KG1 (cell line): ENCODE measurements at places on chromosomes 11 and 22.

GRCh38 chr11:130908770-130909625, 7.3 kb downstream of the SNX19 start:
- no peak for DNase-seq

- DNase-seq, result no peak
These were observed 44.1 kb downstream of the PAX6 start for GRCh38 chr11:31767066-31767465.

GRCh38 chr22:26235792-26236487, 66.7 kb downstream of the SEZ6L start:
- no peak for DNase-seq

DNA sequence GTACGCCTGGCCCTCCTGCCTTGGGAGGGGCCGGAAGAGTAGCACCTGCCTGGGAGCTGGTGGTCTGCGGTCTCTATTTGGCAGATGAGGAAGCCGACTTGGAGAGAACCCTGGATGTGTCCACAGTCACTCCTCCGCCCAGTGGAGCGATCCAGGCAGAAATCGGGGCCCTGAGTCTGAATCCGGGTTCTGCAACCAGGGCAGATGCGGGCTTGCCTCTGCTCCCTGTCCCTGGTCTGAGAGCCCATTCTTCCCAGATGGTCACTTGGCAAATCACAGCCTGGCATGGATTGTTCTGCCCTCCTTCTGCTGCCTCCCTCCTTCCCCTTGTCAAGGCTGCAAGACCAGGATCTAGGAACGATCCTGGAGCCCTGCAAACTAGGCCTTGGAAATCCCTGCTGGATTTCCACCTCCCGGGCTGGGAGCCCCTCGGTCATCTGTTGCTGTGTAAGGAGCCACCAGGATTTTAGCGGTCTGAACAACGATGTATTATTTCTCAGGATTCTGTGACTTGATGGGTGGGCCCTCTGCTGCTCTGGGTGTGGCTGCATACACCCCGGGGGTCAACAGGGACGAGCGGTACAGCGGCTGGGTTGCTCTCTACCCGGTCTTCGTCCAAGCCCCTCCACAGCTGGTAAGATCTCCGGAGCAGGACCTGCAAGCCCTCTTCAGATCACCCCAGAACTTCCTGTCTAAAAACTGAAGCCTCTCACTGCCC, 2.0 kb upstream of the ASCL2 start:
- DNase-seq, result no peak

DNA sequence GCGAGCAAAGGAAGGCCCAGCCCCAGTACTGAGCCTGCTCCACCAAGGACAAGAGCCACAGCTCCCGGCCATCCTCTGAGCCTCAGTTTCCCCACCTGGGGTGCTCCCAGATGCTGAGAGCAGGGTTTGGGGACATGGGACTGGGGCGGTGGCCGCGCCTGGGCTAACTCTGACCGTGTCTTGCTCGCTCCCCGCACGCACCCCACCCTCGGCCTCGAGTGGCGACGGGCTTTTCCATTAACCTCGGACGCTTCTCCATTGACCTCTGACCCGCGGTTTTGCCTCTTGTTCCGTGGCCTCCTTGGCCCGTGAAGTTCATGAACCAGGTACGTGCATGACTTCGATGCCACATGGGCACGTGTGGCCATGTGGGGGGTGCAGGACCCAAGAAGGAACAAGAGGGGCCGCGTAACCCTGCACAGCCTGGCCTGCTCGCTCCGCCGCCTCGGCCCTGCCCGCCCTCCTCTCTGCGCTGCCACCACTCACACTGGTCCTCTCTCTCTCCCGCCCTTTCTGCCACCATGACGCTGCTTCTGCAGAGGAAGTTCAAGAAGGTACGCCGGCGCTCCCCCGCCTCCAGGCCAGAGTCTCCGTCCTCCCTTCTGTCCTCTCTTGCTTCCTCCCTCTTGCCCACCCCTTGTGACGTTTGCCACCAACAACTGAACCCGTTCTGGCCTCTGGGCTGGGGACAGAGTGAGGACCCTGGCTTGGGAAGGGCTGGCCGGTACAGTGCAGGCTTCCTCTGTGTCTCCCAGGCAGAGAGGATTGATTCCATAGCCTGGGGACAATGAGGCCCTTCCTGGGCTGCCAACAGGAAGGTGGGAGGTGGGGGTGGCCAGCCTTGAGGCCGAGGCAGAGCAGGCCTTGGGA, 6.9 kb downstream of the TNNT3 start:
- DNase-seq, result no peak

DNA sequence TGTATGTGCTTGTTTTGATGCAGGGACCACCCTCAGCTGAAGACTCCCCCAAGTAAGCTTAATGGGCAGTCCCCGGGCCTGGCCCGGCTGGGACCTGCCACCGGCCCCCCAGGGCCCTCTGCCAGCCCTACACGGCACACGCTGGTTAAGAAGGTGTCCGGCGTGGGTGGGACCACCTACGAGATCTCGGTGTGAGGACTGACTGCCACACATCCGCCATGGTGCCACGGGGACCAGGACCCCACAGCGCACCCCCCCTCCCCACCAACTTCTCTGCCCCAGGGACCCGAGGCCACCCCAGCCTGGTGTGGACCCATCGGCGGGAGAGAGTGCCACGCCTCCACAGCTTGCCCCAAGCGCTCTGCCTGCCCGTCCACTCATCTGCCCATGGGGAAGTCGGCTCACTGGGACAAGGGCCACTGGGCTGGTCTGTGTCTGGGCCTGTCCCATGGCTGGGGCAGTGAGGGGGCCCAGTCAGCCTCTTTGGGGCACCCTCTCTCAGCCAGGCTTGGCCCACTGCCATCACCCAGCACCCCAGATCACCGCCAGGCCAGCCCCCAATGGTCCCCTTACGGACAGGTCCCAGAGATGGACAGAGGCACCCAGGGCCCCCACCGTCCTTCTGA, 5.5 kb downstream of the CCDC188 start:
- DNase-seq, result no peak

- no peak for DNase-seq
These were observed 134.6 kb upstream of the TRPC6 start for GRCh38 chr11:101718402-101718801.

- DNase-seq, result peak; percentile 84
These were observed 111.2 kb upstream of the THY1 start for GRCh38 chr11:119533921-119534736.

- no peak for DNase-seq
These were observed 316.7 kb downstream of the DLG2 start for GRCh38 chr11:85310479-85310878.

DNA sequence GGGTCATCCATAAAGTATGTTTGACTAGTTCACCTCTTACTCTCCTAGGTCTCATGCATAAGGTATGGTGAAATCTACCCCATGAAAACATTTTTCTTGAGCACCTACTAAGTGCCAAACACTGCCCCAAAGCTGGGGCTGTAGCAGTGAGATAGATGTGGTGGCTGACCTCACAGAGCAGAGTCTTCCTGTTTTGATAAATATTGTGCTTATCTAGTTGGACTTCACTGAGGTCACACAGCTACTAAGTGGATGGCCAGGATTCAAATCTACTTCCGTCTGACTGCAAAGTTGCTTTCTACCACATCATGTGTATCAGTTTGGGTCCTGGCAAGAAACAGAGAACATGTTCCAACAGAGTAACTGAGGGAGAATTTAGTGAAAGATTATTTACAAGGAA, 6.4 kb upstream of the HTATIP2 start:
- DNase-seq, result no peak

- peak; percentile 34 for DNase-seq
These were observed 17.8 kb upstream of the WNT7B start for GRCh38 chr22:45994491-45995404.

GRCh38 chr11:121586750-121587149, 134.0 kb upstream of the SORL1-AS1 start:
- no peak for DNase-seq

DNA sequence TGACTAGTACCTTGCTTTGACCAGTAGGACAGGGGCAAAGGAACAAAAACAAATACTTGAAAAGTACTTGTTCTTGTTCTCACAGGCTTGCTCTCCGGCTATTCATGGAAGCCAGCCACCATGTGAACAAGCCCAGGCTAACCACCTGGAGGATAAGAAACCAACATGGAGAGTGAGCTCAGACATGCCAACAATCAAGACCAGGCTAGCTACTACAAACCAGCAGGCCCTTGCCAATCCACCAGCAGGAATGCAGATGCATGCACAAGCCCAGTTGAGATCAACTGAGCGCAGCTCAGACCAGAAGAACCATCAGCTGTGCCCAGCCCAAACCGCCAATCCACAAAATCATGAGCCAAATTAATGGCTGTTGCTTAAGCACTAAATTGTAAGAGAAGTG, 180.1 kb upstream of the ISX start:
- DNase-seq, result no peak

- DNase-seq, result no peak
These were observed 12.0 kb downstream of the STIM1 start for GRCh38 chr11:3867209-3868091.

DNA sequence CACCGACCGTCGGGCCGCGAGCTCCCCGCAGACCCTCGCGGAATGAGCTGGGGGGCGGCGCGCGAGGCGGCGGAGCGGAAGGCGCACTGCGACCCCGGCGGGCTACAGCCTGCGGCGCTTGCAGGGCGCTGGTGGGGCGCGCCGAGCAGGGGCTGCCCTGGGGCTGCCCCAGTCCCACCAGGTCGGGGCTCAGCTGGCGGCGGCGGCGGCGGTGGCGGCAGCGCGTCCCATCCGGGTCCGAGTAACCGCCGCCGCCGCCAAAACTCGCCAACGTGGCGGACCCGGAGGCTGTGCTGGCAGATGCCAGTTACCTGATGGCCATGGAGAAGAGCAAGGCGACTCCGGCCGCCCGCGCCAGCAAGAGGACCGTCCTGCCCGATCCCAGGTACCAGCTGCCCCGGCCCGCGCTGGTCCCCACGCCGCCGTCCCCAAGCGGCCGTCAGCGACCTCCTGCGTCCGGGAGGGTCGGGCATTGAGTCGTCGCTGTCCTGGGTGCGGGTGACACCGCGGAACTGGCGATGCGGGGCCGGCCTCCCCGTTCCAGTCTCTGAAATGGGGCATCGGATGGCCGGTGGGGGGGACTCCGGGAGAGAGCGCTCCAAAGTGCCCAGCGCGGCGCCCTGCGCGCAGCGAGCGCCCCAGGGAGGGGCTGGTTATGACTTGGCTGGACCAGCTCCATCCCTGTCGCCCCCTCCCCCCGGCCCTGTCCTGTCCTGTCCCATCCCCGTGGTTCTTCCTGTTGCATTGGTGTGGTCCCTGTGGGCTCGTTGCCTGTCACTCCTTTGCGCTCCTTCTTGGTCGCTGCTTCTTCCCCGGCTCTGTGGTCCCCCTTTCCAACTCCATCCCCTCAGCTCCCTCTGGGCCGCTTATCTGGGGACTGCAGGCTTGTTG, 63.5 kb downstream of the CRYBB2 start:
- DNase-seq, result no peak

GRCh38 chr11:101466352-101466751, 117.5 kb downstream of the TRPC6 start:
- no peak for DNase-seq

DNA sequence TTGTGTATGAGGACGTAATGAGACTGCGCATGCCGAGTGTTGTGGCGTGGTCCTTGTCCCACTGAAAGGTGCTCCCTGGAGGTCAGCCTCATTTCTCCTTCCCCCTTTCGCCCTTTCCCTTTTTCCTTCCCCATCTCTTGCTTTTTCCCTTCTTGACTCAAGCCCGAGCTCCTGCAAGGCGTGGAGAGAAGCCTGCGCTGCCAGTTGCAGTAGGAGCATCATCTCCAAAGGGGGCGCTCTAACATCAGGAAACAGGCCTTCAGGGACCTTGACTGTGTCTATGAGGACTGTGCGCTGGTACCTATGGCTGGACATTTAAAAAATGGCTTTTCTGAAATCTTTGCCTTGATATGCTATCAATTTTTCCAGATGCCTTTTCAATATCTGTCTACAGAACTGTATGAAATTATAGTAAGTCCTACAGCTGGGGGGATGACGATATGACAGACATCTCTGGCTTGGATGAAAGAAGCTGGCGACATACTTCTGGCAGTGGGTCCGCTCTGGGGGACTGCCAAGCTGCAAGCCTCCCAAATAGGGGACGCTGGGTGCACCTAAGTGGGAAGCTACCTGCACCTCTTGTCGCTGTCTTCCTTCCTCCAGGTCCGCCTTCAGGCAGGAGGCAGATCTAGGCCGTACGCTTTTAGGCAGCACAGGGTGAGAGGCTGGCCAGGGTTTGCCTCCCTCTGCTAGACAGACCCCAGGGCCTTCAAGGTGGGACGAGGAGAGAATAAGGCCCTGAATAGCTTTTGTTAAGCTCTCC, 96.5 kb downstream of the NXPE2 start:
- DNase-seq, result no peak

DNA sequence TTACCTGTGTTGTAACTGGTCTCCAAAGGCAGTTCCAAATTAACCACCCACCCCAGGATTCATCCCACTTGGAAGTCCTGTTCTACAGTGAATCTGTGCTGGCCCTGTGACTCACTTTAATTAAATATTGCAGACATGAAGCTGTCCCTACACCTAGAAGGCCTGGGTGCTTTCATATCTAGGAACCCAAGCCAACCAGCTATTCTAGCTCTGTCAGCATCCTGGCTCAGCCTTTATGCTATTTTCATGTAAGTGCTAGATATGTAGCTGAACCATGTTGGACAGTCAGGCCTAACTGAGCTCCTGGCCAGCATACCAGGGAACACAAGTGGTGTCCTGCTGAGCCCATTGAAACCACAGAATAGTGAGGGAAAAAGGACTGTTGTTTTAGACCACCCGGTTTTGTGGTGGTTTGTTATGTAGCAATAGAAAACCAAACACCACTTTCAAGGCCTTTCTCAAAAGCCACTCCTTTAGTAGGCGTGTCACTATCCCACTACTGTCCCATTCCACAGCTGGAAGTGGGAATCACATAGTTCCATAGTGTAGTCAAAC, 30.3 kb downstream of the CNTF start:
- DNase-seq, result no peak

- DNase-seq, result no peak
These were observed 45.1 kb upstream of the TSPAN18 start for GRCh38 chr11:44681698-44682097.

GRCh38 chr11:36243641-36244040, 45.6 kb downstream of the COMMD9 start:
- no peak for DNase-seq

DNA sequence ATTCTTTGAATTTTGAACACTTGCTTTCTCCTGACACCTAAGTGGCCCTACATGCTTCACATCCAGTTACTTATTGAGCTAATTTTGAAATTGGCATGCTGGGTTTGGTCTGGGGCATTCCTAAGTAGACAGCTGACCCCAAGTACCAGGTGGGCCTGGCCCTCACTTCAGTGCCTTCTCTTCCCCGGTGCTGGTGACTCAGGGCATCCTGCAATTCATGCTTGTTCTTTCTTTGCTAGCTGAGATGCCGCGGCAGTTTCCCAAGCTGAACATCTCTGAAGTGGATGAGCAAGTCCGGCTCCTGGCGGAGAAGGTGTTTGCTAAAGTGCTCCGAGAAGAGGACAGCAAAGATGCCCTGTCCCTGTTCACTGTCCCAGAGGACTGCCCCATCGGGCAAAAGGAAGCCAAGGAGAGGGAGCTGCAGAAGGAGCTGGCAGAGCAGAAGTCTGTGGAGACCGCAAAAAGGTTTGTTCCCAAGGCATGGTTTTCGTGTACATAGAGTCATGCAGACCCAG, 6.3 kb downstream of the AMPD3 start:
- DNase-seq, result no peak

DNA sequence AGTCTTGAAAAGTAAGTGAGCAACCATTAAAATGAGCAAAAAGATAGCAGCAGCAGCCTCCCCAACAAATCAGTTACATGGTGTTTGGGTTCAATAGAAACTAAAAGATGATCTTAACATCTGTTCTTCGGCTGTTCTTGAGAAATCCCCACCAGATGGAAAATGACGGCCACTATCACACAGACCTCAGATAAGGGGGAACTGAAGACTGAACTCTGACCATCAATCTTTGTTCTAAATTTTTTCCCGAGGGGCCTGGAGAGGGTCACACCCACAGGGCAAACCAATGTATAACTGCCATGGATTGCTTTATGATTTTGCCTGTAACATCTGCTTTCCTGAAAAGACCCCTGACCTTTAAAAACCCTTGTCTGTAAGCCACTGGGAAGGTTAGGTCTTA, 624.8 kb upstream of the KIRREL3 start:
- DNase-seq, result no peak
